Fibroblast of lung (primary cell): ENCODE measurements at places on chromosomes 1 and 21. TPM values are rescaled to one million over a fixed set of nuclear protein-coding genes. Genes with fewer than 3 reads are reported as not detected.

The OR2T1 gene
- not detected in 2 replicates for total RNA-seq

The BRINP3 gene
- total RNA-seq = 7.2 and 18.8 TPM in 2 replicates

DNA sequence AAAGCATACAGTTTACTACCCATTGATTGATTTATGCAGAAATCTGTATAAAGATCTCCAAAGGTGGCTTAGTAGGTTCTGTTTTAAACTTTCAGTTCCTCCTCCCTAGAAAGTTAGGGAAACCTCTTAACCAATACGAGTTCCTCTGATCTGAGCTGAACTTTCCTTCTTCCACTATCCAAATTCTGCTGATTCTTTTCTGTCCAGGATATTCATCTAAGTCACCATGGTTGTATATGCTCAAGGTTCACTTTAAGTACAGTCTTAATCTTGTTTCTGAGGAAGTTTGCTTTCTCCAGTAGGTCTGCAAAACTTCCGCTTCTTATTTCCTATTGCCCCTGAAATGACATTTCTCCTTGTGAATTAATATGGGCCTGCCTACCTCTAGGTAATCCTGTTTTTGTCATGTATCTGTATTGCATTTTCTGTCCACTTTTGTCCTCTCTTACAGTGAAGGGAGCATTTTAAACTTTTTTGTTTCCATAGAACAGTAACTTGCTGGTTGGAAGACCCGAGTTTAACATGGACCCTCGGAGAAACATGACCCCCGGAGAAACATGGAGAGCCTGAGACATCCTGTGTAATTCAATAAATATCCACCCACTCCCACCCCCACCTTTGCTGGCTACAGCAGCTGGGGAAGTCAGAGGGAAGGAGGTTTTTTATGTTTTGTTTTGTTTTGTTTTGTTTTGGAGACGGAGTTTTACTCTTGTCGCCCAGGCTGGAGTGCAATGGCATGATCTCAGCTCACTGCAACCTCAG is 16.7 kb upstream of the TUT4 start:
- no peaks in the 10 kb centered on the region for H3K36me3 ChIP-seq
- H3K27me3 ChIP-seq = peaks cover 7% of the 10 kb centered on the region
- H3K4me1 ChIP-seq = peaks cover 3% of the 10 kb centered on the region
- H3K4me3 ChIP-seq = no peak overlapping the region
- H3K27ac ChIP-seq = no peak overlapping the region

- H3K27ac ChIP-seq = no peak overlapping the region
- H3K4me3 ChIP-seq = no peak overlapping the region
- no peaks in the 10 kb centered on the region for H3K36me3 ChIP-seq
- no peaks in the 10 kb centered on the region for H3K27me3 ChIP-seq
Measured at GRCh38 chr1:155695608-155696007, 6.7 kb downstream of the DAP3 start.

- no peaks in the 10 kb centered on the region for H3K27me3 ChIP-seq
- no peak for DNase-seq
- H3K4me3 ChIP-seq = no peak overlapping the region
- H3K27ac ChIP-seq = no peak overlapping the region
Measured at GRCh38 chr1:42788021-42788420, 3.2 kb downstream of the TMEM269 start.

GRCh38 chr1:22330092-22330759 is 121.4 kb upstream of the ZBTB40 start:
- no peaks in the 10 kb centered on the region for H3K4me1 ChIP-seq
- peaks cover 16% of the 10 kb centered on the region for H3K27me3 ChIP-seq
- no peak overlapping the region for H3K27ac ChIP-seq
- no peak overlapping the region for H3K4me3 ChIP-seq
- no peaks in the 10 kb centered on the region for H3K36me3 ChIP-seq
